ENCODE measurements at places on chromosomes 7 and 10. TPM values are rescaled to one million over a fixed set of nuclear protein-coding genes. Genes with fewer than 3 reads are reported as not detected.

DNA sequence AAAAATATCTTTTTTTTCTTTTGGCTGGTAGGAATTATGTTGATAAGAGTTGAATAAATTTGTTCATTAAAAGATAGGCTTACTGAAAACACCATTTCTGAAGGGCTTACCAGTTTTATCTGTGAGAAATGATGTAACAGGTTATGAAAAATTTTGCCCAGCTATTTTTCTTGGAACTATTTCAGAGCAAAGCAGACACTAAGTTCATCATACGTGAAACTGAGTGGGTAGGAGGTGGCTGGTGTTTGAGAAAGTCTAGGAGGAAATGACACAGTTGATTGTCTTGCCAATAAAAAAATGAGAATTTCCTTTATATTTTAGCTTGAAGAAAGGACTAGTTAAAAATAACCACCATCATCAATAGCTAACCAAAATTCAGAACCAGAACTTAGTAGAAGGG lies 6.2 kb upstream of the MRC1 start:
- no peak for DNase-seq

DNA sequence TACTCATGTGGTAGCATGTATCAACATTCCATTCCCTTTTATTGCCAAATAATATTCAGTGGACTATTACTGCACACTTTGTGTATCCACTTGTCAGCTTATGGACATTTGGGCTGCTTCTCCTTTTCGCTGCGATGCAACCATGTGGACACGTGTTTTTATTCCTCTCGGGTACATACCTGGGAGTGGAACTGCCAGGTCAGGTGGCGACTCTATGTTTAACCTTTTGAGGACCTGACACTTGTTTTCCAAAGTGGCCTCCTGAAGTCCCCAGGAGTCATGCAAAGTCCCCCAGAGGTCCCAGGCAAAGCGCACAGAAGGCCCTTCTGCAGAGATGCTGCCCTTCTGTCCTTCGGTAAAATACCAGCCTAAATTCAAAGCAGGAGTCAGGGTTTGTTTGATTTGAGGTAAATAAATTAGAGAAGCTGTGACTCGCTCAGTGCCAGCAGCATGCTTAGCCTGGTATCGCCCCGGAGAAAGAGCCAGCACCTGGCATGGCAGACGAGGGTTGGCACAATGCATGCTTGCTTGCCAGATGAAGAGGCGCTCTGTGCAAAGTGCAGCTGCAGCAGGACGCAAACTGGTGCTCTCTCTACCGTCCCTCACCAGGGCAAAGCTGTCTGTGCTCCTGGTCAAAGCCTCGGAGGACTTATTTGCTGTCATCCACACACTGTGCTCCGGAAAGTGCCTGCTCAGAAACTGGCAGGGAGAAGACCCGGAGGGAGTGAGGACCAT lies 37.8 kb downstream of the HIPK2 start:
- DNase-seq: no peak

DNA sequence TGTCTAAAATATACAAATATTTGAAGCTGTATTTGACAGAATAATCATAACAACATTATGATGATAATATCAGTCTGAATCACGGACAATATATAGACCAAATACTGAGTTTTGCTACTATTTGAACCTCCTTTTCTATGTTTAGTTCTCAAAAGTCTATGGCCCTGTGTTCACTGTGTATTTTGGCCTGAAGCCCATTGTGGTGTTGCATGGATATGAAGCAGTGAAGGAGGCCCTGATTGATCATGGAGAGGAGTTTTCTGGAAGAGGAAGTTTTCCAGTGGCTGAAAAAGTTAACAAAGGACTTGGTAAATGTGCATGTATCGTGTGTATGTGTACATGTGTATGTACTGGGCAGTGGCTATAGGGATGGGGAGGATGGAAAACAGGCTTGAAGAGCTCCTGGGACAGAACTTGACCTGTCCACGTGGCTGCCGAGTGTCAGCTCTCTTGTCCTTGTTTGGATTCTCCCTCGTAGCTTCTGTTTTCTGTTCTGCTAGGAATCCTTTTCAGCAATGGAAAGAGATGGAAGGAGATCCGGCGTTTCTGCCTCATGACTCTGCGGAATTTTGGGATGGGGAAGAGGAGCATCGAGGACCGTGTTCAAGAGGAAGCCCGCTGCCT lies 4.2 kb downstream of the CYP2C18 start:
- no peak for DNase-seq

DNA sequence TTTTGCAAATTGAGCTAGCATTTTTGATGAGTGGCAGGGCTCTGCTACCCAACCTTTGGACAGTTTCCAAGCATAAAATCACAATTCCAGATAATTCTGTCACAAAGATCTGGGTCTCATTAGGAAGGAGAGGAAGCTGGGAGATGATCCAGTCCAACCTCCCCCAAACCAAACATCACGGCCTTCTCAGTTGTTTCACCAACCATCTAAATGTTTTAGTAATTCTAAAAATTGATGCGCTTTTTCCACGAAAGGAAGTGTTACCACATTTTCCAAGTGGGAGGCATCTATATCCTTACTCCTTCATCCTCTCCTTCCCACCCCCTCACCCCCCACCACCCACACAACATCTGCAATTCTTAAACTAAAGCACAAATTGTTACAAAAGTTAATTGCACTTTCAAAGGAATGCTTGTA lies 108.3 kb downstream of the EGFR start:
- no peak for DNase-seq

Gene FAM25C
- total RNA-seq: not detected

Gene C1GALT1
- total RNA-seq: 20.6 TPM

Gene ZNF37A
- total RNA-seq: 9.4 TPM
